ENCODE measurements at places on chromosomes 16 and 17.

GRCh38 chr17:76048711-76049110, 21.6 kb upstream of the EVPL start:
- no peak for DNase-seq

DNA sequence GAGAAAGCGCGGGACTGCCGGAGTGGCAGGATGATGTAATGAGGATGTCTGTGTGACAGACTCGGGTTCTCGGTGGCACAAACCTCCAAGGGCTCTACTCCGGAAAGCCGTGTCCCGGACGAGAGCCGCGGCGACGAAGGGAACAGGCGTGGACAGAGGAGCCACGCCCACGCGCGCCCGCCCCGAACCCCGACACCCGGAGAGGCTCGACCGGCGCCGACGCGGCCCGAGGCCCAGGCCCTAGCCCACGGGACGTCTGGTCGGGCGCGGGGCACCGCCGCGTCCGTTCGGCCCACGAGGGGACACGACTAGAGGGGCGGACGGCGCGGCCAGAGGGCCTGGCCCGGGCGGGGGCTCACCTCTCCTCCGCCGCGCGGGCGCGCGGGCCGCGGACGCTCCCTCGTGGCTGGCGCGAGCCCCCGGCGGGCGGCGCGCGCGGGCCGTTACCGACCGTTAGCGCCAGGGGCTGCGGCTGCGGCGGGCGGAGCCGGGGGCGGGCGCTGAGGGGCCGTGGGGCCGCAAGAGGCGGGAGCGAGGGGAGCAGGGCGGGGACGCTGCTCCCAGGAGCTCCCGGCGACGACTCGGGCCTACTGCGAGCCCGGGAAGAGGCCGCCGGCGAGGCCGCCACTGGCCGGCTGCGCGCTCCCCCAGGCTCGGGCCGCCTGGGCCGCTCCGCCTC, 2.1 kb upstream of the IRX5 start:
- no peak for DNase-seq

DNA sequence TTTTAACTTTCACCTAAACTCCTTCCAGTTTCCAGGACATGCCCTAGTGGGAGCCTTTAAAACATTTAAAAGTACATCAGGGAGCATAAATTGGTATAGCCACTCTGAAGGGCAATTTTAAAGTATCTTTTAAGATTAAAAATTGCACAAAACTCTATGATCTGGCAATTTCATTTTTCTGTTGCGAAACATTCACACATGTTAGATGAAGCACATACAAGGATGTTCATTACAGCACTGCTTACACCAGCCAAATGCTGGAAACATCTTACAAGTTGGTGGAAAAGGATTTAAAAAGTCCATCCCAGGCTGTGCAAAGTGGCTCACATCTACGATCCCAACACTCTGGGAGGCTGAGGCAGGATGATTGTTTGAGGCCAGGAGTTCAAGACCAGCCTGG, 26.4 kb upstream of the LONP2 start:
- no peak for DNase-seq

GRCh38 chr17:70603226-70603625, 433.9 kb downstream of the KCNJ2 start:
- no peak for DNase-seq

DNA sequence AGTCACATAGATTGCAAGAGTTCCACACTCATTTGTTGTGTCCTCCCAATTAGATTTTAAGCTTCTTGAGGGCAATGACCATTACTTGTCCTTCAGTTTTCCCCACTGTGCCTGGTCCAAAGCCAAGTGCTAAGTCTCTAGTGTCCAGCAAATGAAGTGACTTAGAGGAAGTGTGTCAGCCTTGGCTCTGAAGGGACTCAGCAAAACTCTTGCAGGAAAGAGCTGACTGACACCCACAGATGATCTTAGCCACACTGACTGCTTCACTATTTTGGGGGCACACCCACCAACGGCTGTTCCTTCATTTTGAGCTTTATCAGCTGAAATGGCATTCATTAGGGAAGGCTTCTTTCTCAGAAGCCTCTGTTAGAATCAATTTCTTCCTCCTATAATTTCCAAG, 358.1 kb downstream of the UTP18 start:
- DNase-seq, result no peak

- DNase-seq, result no peak
Measured at GRCh38 chr17:39196808-39197291, 619 bp downstream of the CACNB1 start.

DNA sequence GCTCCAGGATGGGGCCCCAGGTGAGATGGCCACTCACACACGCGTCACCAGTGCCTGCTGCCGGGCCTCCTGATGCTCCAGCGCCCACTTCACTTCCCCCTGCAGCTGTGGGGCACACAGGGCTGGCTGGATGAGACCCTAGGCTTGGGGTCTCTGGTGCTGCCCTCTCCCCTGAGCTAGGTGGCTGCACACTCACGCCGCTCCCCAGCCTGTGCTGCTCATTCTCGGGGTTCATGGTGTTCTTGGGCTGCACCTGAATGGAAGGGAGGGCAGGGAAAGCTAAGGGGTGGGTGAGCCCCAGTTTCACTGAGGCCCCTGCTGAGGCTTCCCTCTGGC, 1.2 kb downstream of the CCDC78 start:
- DNase-seq, result no peak

DNA sequence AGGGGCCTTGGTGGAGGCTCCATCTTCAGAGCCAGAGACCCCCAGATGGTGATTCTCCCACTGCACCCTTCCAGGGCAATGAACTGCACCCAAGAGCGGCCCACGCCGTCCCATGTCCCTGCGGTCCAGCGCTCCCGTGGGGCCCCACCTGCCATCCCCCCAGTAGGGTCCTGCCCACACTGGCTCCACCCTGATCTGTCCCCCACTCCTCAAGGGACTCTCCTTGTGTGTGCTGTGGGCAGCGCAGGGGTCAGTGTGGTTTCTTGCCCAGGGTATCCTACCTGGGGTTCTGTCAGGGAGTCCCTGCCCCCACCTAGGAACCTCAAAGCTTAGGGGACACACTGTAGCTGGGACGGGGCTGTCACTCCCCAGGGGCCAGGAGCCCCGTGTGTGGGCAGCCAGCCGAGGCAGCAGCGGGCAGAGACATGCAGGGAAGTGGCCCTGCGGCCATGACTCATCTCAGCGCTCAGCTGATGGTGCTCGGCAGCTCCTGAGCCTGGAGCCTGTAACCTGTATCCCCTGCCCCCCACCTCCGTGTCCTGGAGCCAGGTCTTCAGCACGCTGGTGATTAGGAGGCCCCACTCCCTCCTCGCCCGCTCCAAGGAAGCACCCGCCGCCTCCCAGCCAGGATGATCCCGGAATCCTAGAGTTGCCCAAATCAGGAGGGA, 35.7 kb upstream of the SSTR5 start:
- DNase-seq, result no peak

DNA sequence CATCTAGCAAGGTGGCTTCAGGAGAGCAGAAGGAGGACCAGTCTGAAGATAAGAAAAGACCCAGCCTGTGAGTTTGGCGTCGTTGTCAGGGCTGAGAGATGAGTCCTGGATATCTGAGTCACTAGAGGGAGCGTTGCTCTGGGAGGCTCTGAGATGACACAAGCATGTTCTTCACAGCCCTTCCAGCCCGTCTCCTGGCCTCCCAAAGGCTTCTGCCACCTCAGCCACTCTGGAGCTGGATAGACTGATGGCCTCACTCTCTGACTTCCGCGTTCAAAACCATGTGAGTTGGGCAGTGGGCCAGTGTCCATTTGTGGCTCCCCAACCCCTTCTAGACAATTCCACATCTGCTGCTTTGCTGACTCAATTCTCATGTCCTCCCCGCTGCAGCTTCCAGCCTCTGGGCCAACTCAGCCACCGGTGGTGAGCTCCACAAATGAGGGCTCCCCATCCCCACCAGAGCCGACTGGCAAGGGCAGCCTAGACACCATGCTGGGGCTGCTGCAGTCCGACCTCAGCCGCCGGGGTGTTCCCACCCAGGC, 2.3 kb downstream of the TGFB1I1 start:
- peak; percentile 84 for DNase-seq

DNA sequence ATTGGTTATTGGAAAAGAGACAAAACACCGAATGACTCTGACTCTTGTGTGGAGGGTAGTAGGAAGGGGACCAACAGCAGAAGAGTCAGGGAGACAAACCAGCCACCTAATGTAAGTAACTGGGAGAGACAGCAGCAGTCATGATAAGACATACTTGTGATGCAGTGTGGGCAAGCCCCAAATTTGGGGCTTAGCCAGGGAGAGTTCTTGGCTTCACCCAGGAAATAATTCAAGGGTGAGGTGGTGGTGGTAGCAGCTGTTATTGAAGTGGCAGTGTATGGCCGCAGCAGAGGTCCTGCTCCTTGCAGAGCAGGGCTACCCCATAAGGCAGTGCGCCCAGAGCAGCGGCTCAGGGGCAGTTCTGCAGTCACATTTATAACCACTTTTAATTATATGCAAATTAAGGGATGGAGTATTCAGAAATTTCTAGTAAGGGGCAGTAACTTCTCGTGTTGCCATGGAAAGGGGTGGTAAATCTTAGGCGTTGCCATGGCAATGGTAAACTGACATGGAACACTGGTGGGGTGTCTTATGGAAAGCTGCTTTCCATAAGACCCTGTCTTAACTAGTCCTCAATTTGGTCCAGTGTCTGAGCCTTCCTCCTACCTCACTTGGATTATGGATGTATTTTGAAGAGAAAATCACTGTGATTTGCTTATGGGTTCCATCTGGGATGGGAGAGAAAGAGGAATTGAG, 317.1 kb downstream of the PHKB start:
- DNase-seq, result no peak

- DNase-seq, result no peak
Measured at GRCh38 chr17:77830816-77831473, 127.6 kb upstream of the TNRC6C start.

DNA sequence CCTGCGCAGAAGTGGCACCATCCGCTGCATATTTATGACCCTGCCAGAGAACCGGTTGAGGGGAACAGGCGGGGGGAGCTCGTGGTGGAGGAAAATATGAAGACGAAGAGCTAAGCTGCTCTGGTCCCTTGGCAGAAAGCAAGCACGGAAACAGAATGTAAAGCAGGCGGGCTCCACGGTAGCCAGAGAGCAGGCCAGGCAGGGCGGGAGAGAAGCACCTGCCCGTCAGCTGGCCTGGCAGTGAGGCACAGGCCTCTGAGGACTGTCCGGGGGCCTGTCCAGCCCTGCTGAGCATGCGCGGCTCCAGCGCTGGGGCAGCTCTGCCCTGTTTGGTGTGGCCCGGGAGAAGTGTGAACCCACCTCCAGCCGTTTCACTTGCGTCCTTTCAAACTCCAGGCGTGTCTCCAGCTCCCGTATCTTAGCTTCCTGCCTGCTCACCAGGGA, 46.7 kb downstream of the PIPOX start:
- DNase-seq, result no peak

DNA sequence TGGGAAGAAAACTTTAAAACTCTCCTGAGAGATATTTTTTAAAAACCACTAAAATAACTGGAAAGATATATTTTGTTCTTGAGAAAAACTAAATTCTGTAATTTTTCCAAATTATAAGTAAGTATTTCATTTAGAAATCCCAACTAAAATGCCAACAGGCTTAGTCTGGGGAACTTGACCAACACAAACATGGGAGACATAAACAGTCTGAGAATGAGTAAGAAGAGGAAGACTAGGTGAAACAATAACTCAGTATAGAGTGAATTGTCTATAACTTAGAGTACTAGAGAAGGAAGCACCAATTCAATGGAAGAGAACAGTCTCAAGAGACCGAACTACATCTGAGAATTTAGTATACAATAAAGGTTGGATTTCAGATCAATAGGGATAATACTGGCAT, 2.9 kb downstream of the CMTM1 start:
- DNase-seq, result no peak

DNA sequence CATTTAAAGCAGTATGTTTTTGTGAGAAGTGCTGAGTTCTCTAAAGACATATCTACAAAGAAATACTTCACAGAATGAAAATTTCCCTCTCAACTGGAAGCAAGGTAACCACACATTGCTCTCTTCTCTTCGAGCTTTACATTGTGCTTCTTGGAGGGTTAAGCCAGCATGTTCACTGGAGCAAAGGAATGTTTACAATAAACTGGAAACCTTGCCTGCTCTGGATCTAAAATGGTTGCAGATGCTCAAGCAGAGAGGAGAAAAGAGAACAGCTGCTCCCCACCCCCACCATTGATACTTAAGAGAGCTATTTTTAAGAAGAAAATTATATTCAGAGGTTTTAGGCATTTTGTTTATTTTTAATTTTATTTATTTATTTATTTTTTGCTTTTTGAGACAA, 213.1 kb downstream of the CEP112 start:
- DNase-seq, result no peak

GRCh38 chr16:17056666-17057065, 414.1 kb downstream of the XYLT1 start:
- no peak for DNase-seq

DNA sequence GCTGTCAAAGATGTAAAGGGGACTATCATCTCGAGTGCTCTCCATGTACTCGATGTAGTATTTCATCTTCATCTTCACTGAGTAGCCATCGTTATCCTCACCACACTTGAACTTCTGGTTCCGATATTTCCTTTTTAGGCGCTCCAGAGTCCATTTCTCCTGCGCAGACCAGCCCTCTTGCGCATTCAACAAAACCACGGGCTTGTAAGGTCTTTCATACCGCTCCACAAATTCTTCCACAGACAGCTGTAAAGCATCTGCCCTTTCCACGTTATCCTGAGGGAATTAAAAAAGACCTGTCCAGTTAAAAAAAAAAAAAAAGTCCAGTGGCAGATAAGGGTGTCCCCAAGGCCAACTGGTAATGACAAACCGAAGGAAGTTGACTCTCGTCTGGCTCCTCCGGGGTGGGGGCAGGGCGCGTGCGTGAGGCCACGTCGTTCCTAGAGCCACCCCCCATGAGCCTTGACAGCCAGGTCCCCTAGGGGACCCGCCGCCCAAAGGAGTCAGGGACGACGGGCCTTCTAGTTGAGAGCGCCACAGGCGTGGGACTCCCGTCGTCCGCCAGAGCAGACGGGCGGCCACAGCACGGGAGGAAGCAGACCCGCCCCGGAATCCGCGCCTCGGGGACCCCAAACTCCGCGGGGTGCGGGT, 701 bp downstream of the JMJD6 start:
- no peak for DNase-seq

DNA sequence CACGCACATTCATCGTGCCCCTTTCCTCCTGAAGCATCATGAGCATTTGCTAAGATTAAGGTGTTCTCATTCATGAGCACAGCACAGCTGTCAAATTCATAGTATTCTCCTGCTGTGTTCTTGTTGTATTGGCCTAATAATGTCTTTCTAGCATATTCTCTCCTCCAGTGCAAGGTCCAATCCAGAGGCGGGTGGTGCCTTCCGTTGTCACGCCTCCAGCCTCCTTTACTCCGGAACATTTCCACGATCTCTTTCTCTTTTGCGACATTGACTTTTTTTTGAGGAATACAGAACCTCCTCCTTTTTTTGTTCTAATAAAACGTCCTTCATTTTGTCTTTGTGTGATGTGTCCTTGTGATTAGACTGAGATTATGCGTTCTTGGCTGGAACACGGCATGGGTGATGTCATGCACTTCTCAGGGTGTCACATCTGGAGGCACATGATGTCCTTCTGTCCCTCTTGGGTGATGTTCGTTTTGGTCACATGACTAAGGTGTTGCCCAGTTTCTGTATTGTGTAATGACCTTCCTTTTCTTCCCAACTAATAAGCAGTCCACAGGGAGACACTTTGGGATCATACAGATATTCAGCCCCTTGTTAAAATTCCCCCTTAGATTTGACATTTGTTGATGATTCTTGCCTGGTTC, 66.3 kb downstream of the CLEC16A start:
- DNase-seq, result no peak

- no peak for DNase-seq
Measured at GRCh38 chr17:14032234-14032633, 37.1 kb upstream of the COX10 start.

GRCh38 chr17:38357486-38358123, 6.0 kb downstream of the SOCS7 start:
- DNase-seq, result no peak

All from AG09309 (cell line).